ENCODE measurements at places on chromosomes 6 and 20. TPM values are rescaled to one million over a fixed set of nuclear protein-coding genes. Genes with fewer than 3 reads are reported as not detected.
A peak's percentile ranks its signal among the peaks of the same experiment; 100 is the strongest.

Gene ADGRF1
- total RNA-seq = 1.2 TPM

Gene CCM2L
- 3.7 TPM for total RNA-seq

Gene GFRAL
- total RNA-seq = not detected

Gene HBS1L
- 51.3 TPM for total RNA-seq

Gene ADGRB3
- total RNA-seq = 0.43 TPM

Gene ASIP
- not detected for total RNA-seq

Gene RAET1L
- not detected for total RNA-seq

Gene PCSK2
- 5.6 TPM for total RNA-seq

DNA sequence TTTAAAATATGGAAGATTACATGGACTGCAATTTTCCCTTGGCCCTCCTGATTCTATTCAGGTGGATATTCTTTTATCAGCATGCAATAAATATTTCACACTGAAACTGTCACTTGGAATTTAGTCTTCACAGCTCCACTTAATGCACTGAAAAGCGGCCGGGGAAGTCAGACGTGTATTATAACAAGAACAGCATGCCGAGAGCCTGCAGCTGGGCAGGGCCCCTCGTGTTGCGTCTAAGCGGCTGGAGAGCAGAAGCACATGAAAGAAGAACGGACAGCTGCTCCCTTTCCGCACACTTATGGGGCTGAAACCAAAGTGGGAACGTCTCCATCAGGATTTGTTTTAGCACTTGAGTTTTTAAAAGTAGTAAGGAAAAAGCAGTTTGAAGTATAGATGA lies 57.2 kb downstream of the LYRM4 start:
- no peak for DNase-seq

DNA sequence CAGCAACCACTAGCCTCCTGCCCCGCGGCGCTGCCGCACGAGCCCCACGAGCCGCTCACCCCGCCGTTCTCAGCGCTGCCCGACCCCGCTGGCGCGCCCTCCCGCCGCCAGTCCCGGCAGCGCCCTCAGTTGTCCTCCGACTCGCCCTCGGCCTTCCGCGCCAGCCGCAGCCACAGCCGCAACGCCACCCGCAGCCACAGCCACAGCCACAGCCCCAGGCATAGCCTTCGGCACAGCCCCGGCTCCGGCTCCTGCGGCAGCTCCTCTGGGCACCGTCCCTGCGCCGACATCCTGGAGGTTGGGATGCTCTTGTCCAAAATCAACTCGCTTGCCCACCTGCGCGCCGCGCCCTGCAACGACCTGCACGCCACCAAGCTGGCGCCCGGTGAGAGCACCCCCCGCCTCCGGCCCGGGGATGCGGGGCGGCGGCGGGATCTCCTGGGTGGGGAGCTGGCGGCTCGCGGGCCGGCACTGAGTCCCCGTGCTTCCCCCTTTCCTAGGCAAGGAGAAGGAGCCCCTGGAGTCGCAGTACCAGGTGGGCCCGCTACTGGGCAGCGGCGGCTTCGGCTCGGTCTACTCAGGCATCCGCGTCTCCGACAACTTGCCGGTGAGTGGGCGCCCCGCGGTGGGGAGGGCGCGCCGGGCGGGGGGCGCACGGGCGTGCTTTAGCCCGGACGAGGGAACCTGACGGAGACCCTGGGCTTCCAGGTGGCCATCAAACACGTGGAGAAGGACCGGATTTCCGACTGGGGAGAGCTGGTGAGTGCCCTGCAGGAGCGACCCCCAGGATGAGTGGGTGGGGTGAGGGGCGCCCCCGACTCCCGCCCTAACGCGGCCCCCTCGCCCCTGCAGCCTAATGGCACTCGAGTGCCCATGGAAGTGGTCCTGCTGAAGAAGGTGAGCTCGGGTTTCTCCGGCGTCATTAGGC lies 585 bp downstream of the PIM1 start:
- peak; percentile 83 for DNase-seq

GRCh38 chr6:125574604-125575003 lies 174.8 kb upstream of the HEY2 start:
- no peak for DNase-seq

GRCh38 chr20:3925899-3926638 lies 36.9 kb downstream of the PANK2 start:
- no peak for DNase-seq

DNA sequence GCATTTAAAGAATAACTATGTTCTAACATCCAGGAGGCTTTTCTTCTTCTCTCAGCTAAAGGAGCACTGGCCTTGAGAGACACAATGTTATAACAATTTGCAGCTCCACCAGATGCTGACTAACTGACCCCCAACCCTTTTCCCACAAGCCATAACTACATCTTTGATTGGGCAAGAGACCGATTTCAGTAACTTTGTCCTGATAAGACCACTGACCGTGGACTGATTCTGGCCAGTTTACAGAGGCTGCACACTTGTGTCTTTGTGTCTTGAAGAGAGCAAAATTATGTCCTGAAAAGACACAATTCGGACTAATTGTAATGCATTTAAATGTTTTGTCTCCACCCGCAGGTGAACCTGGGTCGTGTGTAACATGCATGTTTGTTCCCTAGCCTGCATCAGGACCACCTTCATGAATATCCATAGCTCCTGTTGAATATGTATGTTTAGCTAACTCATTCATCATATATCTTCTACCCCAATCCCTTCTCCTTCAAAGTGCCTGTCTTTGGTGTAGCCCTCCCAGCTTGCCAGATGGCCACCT lies 22.3 kb downstream of the ABRACL start:
- peak; percentile 12 for DNase-seq

GRCh38 chr20:34240693-34241615 lies at the start of gene ASIP:
ASIP (plus strand) TSS chr20:34241423; CDS start chr20:34260375, 18,952 bp downstream.
- DNase-seq = no peak

DNA sequence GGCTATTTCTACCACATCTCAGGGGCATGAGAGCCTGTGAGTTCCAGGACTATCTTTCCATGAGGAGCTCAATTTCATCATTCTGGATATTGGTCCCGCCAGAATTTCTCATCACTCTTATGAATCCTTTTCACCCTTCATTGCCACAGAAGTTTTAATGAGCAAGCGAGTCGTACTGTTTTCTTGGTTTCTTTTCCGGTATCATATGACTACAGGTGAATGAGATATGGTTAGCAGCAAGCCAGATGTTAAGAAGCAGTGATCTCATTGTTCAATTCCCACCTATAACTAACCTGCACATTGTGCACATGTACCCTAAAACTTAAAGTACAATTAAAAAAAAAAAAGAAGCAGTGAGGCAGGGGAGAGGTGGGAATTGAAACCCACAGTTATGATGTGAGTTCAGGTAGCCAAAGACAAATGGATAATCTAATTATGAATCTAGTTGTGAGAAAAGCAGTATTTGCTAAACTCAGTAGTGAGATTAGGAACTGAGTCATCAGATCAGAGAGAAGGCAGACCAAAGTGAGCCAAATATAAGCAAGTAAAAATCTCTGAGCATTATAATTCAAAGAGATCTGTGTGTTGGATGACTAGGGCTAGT lies 78.0 kb upstream of the ELOVL5 start:
- no peak for DNase-seq
